ENCODE measurements at places on chromosomes 2 and 18.

DNA sequence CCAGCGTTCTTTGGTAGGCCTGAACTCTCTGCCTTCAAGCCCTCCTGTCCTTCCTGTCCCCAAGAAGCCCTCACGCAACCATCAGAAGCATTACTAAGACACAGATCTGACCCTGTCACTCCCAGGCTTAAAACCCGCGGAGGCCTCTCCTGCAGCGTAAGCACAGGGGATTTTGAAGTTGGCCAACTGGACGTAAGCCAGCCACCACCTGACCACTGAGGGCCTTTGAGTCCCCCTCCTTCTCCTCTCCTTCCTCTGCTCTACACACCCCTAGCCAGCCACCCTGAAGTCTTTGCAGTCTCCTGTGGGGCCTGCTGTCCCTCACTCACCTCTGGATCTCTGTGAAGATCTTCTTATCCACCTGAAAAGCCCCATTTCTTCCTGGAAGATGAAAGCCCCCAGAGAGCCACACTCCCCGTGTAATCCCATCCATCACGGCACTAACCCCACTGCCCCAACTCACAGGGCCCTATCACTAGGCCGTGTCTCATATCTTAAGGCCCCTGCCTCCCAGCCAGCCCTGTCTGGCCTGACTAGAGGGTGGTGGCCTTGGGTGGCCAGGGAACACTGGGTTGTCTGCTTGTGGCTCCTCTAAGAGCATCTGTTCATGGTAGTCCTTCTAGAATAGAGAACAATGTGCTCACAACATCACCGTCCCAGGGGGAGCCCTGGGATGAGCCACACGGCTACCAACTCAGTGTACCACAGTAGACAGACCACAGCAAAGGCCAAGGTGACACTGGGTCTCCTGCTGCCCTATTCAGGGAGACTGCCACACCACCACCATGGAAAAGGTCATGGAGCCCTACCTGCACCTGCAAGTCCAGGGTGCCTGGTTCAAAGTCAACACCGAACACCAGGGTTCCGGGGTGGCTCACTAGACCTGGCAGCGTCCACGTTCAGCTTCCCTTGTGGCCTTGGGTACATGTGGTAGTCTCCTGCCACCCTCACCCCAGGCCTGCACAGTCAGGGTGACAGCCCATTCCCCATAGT lies 191.6 kb downstream of the ZBTB7C start:
- no peak for DNase-seq
- no peak overlapping the region for H3K4me3 ChIP-seq
- H3K4me1 ChIP-seq = no peaks in the 10 kb centered on the region
- H3K36me3 ChIP-seq = no peaks in the 10 kb centered on the region
- H3K27ac ChIP-seq = no peak overlapping the region

- no peaks in the 10 kb centered on the region for H3K36me3 ChIP-seq
- no peak overlapping the region for H3K27ac ChIP-seq
- H3K4me3 ChIP-seq = no peak overlapping the region
- no peaks in the 10 kb centered on the region for H3K27me3 ChIP-seq
- DNase-seq = no peak
These were observed 769.9 kb upstream of the FSHR start for GRCh38 chr2:49924044-49924817.

- H3K27me3 ChIP-seq = no peaks in the 10 kb centered on the region
- no peak overlapping the region for H3K4me3 ChIP-seq
- no peak for DNase-seq
- H3K4me1 ChIP-seq = no peaks in the 10 kb centered on the region
- no peak overlapping the region for H3K27ac ChIP-seq
These were observed 85.4 kb downstream of the NCKAP1 start for GRCh38 chr2:182952741-182953450.

GRCh38 chr2:104249629-104250028 lies 604.3 kb upstream of the POU3F3 start:
- no peak overlapping the region for H3K4me3 ChIP-seq
- H3K27me3 ChIP-seq = no peaks in the 10 kb centered on the region
- no peak overlapping the region for H3K27ac ChIP-seq
- no peaks in the 10 kb centered on the region for H3K36me3 ChIP-seq
- DNase-seq = no peak
- H3K4me1 ChIP-seq = no peaks in the 10 kb centered on the region

- no peaks in the 10 kb centered on the region for H3K27me3 ChIP-seq
- H3K4me1 ChIP-seq = no peaks in the 10 kb centered on the region
- H3K4me3 ChIP-seq = no peak overlapping the region
- H3K27ac ChIP-seq = no peak overlapping the region
- no peak for DNase-seq
These were observed 142.9 kb upstream of the SH3BP4 start for GRCh38 chr2:234808907-234809306.

DNA sequence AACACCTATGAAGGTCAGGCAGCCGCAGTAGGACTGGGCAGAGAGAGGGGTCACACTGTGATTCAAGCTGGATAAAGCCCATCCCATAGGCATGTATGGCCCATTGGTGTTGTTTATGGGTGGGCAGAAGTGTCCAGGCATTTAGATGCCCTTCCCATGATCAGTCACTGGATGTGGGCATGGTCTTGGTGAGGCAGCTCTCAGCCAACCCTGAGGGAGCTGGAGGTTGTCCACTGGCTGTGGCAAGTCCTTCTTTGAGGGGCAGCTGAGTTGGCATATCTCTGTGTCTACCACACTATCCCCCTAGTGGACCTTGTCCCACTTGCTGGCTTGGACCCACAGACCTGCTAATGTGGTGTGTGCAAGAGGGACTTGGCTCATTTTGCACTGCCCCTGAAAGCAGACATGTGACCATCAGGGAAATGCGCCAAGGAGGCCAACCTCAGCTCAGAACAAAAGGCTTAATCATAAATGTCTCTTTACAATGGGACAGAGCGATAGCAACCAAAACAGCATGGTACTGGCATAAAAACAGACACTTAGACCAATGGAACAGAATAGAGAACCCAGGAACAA lies 82.0 kb downstream of the TMEM17 start:
- H3K27me3 ChIP-seq = no peaks in the 10 kb centered on the region
- H3K27ac ChIP-seq = no peak overlapping the region
- H3K4me3 ChIP-seq = no peak overlapping the region
- no peaks in the 10 kb centered on the region for H3K4me1 ChIP-seq
- H3K36me3 ChIP-seq = no peaks in the 10 kb centered on the region
- DNase-seq = no peak

DNA sequence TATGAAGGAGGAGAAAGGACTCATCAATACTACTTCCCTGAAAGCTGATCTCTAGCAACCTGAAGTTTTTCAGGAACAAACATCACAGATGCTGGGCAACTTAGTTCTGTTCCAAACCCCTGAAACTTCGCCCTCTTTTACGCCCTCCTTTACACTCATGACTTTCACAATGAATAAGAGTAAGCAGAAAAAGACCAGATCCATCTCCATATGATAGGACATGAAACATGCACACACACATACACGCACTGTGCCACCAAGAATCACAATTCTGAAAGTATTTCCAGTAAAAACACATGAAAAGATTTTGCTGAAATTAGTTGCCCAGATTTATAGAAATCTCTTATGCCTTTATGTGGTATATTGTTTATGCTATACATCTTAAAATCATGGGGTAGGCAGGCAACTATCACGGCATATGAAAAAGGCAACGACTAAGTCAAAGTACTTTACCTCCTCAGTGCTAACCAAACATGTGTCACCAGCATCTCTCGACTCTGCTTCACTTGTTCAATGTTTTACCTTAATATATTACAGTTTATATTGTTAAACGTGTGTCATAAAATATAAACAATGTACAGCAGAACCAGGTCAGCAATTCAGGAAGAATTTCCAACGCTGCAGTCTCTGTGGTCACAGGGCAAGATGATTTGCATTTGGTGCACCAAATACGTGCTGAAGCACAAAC lies 47.8 kb downstream of the NHEJ1 start:
- DNase-seq = no peak
- H3K4me1 ChIP-seq = peaks cover 4% of the 10 kb centered on the region
- H3K4me3 ChIP-seq = no peak overlapping the region
- H3K36me3 ChIP-seq = peaks cover 11% of the 10 kb centered on the region

DNA sequence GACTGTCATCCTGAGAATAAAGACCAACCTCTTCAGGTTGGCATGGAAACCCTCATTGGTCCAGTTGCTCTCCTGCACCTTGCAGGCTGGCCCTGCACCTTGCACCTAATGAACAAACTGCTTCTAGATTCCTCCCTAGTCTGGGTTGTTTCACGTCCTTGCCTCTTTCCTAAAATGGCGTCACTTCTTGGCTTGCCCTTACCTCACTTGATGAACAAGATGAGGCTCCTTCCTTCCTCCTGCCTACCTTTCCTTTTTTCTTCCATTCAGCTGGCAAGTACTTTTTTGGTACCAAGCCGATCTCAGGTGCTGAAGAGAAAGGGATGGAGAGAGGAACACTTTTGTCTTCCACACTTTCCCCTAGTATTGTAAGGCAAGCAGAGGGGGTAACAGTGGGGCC lies 74.5 kb downstream of the MYCN start:
- peaks cover 11% of the 10 kb centered on the region for H3K27me3 ChIP-seq
- H3K36me3 ChIP-seq = no peaks in the 10 kb centered on the region

DNA sequence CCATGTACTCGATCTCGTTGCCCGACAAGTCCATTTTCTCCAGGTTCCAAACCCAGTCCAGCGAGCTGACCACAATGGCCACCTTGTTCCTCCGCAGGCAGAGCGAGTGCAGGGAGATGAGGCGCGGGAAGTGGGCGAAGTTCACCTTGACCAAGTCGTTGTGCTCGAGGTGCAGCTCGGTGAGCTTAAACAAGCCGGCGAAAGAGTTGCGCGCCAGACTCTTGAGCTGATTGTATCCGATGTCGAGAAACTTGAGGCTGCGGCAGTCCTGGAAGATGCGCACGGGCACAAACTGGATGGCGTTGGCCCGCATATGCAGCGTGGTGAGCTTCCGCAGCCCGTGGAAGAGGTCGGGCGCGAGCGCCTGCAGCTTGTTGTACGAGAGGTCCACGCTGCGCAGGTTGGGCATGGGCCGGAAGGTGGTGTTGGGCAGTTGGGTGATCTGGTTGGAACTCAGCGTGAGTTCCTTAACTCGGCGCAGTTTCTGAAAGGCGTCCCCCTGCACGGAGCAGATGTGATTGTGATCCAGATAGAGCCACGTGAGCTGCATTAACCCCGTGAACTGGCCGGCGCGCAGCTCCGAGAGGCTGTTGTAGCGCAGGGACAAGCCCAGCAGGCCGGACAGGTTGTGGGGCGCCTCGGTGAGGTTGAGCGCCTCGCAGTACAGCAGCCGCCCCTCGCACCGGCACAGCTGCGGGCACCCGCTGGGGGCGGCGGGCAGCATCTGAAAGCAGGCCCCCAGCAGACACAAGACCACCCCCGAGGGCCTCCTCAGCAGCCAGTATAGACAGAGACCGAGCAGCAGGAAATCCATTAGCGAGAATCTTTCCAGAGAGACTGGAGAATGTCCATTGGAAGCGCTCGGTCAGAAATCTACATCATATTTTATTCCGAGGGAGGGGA lies 1.3 kb downstream of the LRRTM1 start:
- H3K4me3 ChIP-seq = no peak overlapping the region
- H3K4me1 ChIP-seq = no peaks in the 10 kb centered on the region
- H3K27me3 ChIP-seq = peaks cover 29% of the 10 kb centered on the region
- no peak overlapping the region for H3K27ac ChIP-seq
